ENCODE measurements at places on chromosomes 1 and 21. TPM values are rescaled to one million over a fixed set of nuclear protein-coding genes. Genes with fewer than 3 reads are reported as not detected.

GRCh38 chr1:82161700-82162141 is 361.0 kb downstream of the ADGRL2 start:
- DNase-seq = no peak

DNA sequence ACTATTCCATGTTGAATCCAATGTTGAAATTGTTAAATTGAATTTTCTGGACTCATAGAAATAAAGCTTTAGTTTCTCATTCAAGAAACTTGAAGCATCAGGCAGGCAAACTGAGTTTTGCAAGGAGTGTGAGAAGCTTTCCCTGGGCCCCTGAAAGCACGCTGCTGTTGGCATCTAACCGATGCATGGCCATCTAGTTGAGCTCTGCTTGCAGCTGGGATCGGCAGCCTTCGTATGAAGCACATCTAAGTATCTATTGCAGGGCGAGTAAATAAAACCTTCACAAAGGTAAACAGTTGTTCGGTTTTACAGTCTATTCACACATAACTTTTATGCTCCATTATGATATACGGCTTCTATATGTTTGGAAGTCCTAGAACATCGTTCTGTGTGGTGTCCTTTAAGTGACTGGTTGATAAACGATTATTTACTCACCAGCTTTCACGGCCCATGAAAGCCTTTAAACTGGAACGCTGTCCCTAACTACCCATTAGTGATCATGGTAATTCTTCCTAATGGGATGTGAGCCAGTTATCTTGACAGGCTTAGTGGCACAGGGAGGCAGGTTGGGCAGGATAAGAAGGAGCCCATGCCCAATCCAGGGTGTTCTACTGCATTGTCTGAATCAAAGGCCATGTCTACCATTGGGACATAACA is 71.7 kb downstream of the SEC16B start:
- DNase-seq = no peak

- DNase-seq = no peak
Measured at GRCh38 chr1:18495635-18496034, 14.9 kb downstream of the KLHDC7A start.

DNA sequence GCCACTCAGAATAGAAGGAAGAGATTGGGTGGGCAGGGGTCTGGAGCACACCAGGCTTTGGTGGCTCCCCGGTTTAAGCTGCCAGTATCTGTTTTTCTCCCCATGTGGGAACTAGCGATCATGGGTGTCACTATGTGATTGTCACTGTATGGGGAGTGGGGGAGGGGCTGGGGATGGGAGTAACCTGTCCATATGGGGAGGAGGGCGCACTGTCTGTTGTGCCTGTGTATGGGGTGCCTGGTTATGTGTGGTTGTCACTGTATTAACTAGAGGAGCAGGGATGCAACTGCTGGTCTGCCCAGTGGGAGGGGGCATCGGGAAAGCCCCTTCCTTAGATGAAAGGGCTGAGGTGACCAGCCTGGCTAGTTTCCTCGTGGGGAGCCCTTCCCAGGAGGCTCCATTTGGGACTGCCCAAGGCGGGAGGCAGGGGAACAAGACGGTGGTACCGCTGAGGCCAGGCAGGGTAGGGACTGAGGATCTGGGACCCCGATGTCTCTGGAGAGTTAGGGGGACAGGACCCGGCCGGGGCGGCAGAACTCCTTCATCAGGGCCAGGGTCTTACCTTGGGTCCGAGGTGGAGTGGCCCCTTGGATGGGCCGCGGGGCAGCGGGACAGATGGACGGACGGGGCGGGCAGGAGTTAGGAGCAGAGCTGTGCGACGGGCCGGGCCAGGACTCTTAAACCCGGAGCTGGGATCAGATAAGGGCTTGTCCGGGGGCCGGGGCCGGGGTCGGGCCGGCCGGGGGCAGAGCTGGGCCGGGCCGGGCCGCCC is at the start of gene KCNJ10:
TSS of gene KCNJ10 (minus strand) at position 701 of the 772 bp plus-strand sequence. CDS start 27,628 bp downstream, outside the sequence.
- no peak for DNase-seq

DNA sequence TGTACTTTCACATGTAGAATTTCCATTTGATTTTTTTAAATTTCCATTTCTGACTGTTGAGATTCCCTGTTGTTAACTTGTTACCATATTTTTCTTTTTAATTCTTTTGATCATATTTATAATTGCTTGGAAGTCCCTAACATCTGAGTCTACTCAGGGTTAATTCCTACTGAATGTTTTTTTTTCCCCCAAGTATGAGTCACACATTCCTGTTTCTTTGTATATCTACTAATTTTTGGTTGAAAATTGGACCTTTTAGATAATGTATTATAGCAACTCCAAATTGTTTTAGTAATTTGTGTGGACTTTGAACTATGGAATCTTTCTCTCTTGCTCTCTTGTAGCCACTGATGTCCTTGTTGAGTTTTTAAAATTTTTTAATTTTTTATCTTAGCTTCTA is 54.6 kb downstream of the STXBP3 start:
- DNase-seq = no peak

DNA sequence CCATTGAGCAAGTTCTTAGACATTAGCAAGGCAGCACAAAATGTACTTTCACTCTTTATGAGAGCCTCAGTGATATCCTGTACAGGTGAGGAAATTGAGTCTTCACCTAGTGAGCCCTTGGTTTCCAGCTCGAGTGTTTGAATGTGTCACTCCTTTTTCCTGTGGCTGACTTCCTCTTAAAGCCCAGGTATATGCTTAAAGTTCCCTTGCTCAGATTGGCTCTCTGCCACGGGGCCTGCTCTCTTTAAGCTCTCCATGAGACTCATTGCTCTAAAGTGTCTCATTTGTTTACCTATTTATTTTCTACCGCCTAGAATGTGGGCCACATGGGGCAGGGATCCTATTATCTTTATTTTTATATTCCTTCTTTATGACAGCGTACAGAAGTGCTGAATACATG is 324.9 kb downstream of the SIPA1L2 start:
- no peak for DNase-seq

DNA sequence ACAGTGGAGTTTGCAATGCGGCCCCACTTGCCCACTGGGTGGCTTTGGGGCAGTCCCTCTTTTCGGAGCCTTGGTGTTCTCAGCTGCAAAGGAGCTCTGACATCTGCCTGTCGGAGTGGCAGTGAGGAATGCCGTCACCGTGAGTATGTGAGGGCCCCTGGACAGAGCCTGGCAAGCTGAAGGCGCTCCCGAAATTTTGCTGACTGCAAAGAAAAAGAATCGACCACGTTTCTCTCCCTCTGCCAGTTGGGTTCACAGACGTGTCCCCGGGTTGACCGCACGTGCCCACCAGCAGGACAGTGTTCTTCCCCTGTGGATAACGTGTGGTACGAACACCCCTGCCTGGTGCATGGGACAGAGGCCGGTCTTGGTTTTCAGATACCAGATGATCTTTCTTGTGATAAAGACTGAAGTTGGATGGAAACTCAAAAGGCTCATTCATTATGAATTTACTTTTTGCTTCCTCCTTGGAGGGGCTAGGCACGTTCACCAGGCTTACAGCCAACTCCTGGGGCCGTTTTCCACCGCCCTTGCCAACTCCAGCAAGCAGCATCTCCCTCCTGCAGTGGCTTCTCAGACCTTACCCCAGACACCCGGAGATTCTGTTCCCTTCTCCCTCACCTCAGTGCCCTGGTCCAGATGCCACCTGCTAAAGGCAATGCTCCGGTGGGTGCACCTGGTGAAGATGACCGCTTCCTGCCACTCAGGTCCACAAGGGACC is 29.7 kb downstream of the ECE1 start:
- no peak for DNase-seq

DNA sequence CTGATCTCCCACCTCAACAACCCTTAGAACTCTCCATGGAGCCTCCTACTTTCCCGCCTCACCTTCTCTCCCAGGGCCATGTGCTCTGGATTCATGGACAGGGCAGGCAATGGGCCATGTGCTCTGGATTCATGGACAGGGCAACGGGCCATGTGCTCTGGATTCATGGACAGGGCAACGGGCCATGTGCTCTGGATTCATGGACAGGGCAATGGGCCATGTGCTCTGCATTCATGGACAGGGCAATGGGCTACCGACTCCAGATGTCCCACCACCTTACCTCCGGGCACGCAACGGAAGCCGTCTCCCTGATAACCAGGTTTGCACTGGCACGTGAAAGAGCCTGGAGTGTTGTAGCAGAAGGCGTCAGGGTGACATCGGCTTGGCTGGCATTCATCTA is 53.2 kb downstream of the NID1 start:
- no peak for DNase-seq

- no peak for DNase-seq
Measured at GRCh38 chr1:155504207-155504606, 58.4 kb downstream of the ASH1L start.

- DNase-seq = peak; percentile 87
Measured at GRCh38 chr1:229661022-229661877, 35.2 kb downstream of the URB2 start.

- no peak for DNase-seq
Measured at GRCh38 chr1:86419277-86419903, 4.6 kb upstream of the CLCA2 start.

DNA sequence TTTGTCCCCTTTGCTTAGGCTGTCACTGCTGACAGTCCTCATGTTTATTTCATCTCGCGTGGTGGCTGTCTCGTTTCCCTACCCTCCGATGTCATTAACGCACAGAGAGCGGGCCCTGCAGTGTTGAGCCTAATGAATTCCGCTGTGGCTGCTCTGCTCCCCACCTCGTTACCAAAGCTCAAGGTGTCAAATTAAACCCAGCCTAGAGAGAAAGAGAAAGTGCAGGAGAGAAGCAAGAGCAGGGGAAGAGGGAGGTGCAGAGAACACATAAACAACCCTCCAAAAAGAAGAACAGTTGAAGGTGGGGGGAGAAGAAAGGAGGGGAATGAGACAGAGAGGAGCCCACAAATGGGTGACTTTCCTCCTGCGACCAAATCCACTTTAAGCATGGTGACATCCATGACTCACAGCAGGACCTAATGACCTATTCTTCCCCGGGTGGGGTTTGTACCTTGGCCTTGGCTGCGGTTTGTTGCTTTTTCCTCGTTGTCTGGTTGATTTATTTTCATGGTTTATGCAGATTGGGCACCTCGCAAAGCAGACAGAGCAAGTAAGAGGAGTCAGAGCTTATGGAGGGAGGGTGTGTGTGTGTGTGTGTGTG is 92.5 kb downstream of the PBX1 start:
- no peak for DNase-seq

GRCh38 chr21:43921979-43922945 is 57.2 kb downstream of the AGPAT3 start:
- DNase-seq = no peak

GRCh38 chr1:203572134-203572625 is 54.5 kb upstream of the ATP2B4 start:
- no peak for DNase-seq

DNA sequence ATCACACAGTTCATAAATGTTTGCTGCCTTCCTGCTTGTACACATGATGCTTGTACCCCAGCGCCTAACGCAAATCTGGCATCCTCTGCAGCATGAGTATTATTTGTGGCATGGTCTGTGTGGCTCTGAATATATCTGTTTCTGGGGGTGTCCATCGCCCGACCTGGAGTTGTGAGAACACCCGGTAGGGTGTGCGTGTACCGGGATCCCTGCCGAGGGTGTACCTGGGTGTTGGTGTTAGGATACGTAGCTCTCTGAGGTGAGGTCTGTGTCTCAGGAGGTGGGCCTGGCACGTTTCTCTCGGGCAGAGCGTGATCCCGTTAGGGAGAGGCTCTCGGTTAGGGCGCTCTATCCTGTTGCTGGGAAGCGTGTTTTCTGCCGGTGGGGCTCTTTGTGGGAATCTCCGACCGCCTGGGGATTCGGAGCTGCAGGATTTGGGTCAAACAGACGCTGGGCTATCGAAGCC is 10.4 kb upstream of the CDC20 start:
- DNase-seq = no peak

DNA sequence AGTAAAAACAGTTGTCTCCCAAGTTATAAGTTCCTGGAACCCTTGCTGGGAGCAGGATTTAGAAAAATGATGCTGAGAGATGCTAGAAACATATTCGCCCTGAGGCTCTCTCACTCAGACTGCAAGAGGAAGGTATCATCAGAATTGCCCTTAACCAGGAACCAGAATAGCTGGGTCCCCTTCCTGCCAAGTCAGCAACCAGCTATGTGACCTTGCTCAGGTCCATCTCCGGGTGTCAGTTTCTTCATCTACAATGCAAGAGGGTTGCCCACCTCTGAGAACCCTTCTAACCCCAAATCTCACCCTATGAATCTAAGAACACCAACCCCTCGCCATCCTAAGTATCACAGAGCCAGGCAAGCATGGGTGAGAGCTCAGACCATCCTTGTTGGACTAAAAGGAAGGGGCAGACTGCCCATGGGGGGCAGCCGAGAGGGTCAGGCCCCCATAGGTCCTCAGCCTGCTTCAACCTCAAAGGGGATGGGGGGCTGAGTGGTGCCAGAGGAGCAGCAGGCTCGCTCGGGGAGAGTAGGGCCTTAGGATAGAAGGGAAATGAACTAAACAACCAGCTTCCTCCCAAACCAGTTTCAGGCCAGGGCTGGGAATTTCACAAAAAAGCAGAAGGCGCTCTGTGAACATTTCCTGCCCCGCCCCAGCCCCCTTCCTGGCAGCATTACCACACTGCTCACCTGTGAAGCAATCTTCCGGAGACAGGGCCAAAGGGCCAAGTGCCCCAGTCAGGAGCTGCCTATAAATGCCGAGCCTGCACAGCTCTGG is 390 bp upstream of the S100A9 start:
- DNase-seq = peak; percentile 74

- DNase-seq = no peak
Measured at GRCh38 chr1:13760921-13761320, 60.9 kb downstream of the PRDM2 start.

- no peak for DNase-seq
Measured at GRCh38 chr1:25807480-25808390, 7.7 kb downstream of the SELENON start.

GRCh38 chr1:31760471-31761470 is 3.4 kb downstream of the ADGRB2 start:
- DNase-seq = peak; percentile 75

- no peak for DNase-seq
Measured at GRCh38 chr1:33120436-33121231, 39.7 kb downstream of the AZIN2 start.

- no peak for DNase-seq
Measured at GRCh38 chr1:112264553-112264952, 131.5 kb upstream of the CTTNBP2NL start.

- DNase-seq = peak; percentile 88
Measured at GRCh38 chr1:207644852-207645634, at the start of gene CR1L. Gene CR1L (plus strand): TSS chr1:207645133. CDS start chr1:207645234, 101 bp downstream.

Gene RIPPLY3
- not detected for total RNA-seq

Gene CACHD1
- total RNA-seq = 3.1 TPM

Gene ITLN1
- total RNA-seq = 65.8 TPM

Gene CFHR1
- total RNA-seq = not detected

Gene C8A
- total RNA-seq = not detected

Gene VASH2
- 1.0 TPM for total RNA-seq

All from left ventricle myocardium superior (tissue), 1 donor.